ENCODE measurements at places on chromosomes 4 and X.

DNA sequence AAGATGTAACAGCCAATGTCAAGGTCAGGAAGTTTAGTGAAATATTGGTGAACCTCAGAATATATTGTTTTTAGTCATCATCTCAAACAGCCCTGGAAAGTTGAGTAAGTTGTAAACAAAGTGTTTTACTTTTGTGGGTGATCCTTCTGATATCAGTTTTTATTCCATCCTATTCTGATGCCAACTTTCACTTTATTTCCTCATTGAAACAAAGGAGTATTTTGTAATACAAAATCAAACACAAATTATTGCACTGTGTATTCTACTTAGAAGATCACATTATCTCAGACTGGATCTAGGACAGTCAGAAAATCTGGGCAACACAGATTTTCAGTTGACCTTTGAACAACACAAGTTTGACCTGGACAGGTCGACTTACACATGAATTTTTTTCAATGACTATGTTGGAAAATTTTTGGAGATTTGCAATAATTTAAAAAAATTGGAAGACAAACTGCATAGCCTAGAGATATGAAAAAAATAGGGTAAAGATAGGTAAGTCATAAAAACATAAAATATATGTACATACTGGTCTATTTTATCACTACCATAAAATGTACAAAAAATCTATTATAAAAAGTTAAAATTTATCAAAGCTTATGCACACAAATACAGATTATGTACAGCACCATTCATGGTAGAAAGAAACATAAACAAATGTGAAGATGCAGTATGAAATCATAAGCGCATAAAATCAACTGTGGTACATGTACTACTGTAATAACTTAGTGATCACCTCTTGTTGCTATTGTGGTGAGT, 709.1 kb upstream of the FAM241A start:
- DNase-seq: no peak

DNA sequence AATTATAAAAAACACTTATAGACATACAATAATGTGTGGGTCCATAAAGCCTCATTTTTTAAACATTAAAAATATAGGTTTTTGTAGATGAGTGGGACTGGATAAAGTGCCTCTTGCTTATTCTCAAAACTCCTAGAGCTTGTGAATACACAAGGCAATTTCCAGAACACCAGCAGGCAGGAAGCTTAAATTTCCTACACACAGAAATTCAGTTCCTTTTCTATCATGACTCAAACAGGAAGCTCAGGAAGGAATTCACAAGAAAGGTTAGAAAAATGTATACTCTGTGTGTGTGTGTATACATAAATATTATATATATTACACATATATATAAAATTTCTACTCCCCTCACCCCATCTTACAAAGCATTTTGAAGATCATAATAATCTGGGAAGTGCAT, 11.3 kb downstream of the MAGEB6 start:
- no peak for DNase-seq

DNA sequence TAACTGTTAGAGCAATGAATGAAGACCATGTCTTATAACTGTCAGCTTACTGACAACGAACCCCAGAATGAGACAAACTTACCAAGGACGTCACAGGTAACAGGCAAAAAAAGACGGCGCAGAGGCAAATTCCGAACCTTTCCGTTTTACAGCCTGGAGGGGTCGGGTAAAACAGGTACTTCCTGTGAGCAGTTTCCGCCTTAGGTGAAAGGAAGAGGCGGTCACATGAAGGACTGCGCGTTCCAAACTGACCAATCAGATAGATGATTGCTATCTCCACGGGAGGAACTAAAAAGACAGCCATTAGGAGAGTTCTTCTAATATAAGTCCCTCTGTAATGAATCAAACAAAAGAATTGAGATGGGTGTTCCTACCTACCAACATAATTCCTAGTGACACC, at the start of gene COX7B2:
Gene COX7B2 (minus strand): TSS at position 168 of the 400 bp plus-strand sequence. CDS start 174,053 bp downstream, outside the sequence.
- no peak for DNase-seq

DNA sequence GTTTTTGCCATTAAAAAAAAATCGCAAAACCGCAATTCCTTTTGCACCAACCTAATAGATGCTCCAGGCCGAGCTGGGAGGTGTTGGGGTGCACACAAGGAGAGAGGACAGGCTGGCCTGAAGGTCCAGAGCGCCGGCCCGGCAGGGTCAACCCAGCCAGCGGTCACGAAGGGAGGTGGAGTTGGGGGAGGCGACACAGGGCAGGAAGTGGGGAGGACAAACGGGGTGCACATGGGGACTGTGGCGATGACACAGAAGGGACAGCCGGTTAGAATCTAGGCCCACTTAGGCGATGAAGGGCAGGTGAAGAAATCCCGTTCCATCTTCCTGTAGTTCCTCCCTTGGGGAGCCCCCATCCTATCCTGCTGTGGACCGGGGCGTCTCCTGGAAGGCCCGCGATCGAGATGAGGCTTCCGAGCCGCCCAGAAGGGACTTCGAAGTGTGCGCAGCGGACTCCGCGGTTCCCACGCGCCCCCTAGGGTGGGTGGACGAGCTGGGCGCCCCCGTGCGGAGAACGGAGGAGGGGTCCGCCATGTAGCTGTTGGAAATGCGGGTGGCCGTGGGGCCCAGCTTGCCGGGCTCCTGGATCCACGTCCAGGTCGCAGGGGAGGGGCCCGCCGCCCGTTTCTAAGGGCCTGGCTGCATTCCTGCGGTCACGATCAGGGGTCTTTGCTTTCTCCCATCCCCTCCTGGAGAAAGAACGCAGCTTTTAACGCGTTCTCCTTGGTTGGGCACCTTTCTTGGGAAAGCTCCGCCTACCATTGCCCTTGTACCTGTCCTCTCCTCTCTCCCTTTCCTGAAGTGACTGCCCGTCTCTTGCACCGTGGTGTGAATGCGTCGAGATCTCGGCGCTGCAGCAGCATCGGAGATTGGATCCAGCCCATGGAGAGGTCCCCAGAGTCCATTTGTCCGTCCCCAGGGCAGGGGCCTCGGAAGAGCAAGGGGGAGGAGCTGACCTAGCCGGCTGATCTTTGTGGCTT, 17.0 kb upstream of the HPF1 start:
- DNase-seq: no peak

DNA sequence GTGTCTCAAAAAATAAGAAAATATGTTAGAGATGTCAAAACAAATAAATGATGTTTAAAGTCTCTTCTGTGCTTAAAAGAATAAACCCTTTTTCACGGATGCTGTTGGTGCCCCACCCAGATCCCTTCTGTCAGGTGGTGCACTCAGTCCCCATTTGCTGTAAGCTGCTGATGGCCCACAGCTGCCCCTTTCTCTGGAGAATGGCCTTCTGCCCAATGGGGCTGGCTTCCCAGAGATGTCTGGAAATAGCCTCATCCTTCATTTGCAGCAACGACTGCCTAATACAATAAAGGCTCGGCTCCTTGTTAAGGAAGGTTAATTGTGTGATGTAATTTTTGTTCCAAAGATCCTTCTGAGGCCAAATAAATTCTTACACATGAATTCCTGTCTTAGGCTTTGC, 31.8 kb downstream of the ETNPPL start:
- no peak for DNase-seq

DNA sequence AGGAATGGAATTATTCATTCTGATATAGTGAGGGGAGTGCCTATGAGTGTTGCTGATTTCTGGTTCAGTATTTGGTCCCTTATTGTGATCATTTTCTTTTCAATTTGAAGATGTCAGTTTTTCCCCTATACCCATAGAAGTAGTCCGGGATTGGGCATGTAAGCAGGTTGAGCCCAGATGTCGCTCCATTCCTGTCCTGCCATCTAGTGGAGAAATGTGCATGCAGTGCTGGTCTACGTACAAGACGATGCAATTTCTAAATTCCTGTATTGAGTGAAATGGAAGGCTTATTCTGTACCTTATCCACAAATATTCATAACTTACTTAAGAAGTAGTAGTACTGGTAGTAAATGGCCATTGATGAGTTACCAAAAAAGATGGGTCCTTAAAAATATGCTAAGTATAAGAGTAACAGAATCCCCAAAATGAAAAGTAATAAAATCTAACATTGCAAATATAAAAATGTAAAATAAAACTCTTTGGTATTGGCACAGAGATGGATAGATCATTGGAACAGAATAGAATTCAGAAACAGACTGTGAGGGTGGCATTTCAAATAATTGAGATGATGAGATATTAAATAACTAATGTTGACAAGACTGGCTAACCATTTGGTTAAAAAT, 60.9 kb downstream of the UGT8 start:
- DNase-seq: peak; percentile 60

GRCh38 chr4:73446336-73446938, 10.4 kb downstream of the AFP start:
- no peak for DNase-seq

- DNase-seq: no peak
Measured at GRCh38 chrX:76148753-76149152, 24.1 kb upstream of the PBDC1 start.

- no peak for DNase-seq
Measured at GRCh38 chr4:2079926-2080325, 20.8 kb downstream of the NAT8L start.

DNA sequence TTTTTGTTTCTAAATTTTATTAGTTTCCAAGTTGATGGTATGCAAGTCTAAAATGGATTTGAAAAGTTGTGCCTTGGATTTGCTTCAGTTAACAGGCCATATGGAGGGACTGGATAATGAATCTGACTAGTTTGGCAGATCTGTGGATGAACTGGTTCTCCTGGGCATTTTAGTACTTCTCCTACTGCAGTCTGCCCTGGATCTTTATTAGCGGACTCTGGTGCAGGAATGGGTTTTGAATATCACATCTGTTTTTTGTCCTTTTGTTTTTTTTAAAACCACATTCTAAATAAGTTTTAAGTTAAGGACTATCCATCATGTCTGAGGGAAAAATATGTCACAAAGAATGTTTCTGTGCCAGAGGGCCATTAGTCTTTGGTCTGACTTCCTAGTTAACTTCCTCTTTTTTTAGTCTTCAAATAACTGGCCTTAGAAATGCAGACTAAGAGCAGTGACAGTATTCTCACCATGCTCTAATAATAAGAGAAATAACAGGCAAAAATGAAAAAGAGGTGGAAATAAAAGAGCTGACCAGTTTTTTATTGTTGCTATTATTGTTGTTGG, 13.9 kb upstream of the DCK start:
- no peak for DNase-seq

DNA sequence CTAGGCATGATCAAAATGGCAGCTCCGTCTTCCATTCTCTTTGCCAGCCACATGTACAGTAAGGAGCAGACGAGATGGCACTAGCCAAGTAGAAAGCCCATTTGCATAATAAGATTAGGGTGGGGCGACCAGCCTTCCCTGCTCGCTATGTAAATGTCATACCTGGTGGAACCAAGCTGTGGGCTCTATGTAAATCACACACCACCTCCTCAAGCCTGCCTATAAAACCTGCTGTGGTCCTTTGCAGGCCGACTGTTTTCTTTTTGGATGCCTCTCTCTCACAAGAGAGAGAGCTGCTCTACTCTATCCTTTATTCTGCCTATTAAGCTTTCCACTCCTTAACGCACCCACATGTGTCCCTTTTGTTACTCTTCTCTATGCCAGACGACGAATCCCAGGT, 1472.7 kb downstream of the ARAP2 start:
- DNase-seq: no peak

GRCh38 chr4:146577111-146577510, 55.4 kb upstream of the SLC10A7 start:
- peak; percentile 4 for DNase-seq

DNA sequence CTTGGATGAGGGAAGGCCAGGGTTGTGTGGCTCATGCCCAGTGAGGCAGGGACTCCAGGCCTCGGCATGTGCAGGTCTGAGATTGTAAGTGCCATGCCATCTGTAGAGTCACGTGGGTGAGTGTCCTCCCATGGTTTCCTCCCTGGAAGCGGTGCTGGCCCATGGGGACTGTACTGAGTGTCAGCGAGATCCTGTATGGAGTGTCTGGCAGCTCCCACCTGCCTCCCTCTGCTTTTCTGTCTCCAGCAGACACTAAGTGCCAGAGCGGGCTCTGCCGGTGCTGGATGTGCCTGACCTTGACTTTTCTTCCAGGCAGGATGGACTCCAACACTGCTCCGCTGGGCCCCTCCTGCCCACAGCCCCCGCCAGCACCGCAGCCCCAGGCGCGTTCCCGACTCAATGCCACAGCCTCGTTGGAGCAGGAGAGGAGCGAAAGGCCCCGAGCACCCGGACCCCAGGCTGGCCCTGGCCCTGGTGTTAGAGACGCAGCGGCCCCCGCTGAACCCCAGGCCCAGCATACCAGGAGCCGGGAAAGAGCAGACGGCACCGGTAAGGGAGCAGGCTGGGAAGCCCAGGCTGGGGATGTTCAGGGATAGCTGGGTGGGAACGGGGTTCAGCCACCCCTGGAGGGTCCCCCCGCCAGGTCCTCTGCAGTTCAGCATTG, 7.6 kb downstream of the WFS1 start:
- no peak for DNase-seq

DNA sequence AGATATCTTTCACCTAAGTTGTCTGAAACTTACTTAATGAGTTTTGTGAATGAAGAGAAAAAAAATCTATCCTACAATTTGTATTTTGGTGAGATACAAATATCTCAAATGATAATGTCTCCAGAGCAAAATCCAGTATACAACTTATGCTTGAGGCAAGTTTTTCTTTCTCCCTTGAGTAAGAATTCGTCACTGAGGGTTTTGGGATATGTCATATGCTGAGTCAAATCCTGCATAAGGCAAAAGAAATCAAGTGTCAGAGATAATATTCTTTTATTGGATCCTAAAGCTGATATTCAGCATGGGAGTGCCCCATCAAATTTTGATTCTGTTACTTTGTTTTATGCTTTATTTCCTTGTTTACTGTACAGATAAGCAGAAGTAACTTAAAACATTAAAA, 1308.6 kb downstream of the ARAP2 start:
- no peak for DNase-seq

GRCh38 chr4:2274320-2275043, 12.6 kb upstream of the MXD4 start:
- DNase-seq: no peak

- DNase-seq: peak; percentile 34
Measured at GRCh38 chrX:68832101-68832416, 3.2 kb downstream of the EFNB1 start.

- DNase-seq: peak; percentile 94
Measured at GRCh38 chr4:157014621-157015591, 43.3 kb upstream of the PDGFC start.

GRCh38 chr4:83563998-83564397, 28.1 kb downstream of the GPAT3 start:
- no peak for DNase-seq

GRCh38 chr4:145956288-145956890, 17.8 kb upstream of the ZNF827 start:
- no peak for DNase-seq

DNA sequence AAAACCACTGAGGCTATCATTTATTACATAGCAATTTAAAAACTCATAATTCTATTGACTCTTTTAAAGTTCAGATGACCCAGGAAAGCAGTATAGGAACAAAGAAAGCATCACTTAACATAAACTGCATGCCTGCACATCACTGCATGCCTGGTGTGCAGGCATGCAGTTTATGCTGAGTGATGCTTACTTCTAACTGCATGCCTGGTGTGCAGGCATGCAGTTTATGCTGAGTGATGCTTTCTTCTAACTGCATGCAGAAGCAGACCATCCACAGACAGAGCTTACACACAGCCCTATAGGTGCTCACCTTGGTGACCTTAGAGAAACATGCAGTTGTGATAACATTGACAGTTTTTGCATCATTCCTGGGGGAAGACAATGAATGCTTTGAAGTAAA, 17.0 kb downstream of the SDAD1 start:
- no peak for DNase-seq
